ENCODE measurements at places on chromosomes 2 and 18.

DNA sequence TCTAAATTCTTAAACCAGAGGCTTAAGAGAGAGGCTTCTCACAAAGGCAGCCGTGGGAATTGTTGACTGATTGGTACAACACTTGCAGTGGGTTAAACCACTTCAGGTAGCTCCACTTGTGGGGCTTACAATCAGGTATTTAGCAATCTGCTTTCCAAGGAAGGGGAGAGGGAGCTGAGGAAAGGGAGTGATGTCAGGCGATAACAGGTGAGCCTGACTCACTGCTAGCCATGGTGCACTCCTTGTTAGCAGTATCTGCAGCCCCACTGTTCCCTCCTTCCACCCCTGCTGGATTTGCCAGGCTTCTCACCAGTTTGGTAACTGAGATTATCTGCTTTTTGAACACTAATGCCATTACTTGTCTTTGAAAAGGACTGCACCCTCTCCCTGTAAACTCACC, 1056.7 kb upstream of the FANCL start:
- DNase-seq: no peak

- DNase-seq: no peak
These were observed 38.4 kb downstream of the XIRP2 start for GRCh38 chr2:166926657-166927056.

- no peak for DNase-seq
These were observed 202.7 kb downstream of the ACKR3 start for GRCh38 chr2:236772220-236772837.

DNA sequence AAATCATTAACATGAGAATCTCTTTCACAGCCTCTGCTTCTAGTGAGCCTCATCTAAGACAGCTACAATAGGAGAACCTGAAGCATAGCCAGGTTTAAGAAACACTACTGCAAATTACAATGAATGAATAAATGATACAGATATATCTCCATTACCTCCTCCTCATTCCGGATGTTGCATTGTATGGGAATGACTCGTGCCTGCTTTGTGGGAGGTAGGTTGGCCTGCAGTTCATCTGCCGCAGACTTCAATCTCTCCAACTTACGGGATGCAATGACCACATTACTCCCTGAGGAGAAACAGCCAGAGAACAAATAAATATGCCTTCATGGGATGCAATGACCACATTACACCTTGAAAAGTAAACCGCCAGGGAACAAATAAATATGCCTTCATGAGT, 15.4 kb downstream of the PECR start:
- DNase-seq: no peak

- DNase-seq: no peak
These were observed 12.5 kb downstream of the CAPN14 start for GRCh38 chr2:31204783-31205182.

DNA sequence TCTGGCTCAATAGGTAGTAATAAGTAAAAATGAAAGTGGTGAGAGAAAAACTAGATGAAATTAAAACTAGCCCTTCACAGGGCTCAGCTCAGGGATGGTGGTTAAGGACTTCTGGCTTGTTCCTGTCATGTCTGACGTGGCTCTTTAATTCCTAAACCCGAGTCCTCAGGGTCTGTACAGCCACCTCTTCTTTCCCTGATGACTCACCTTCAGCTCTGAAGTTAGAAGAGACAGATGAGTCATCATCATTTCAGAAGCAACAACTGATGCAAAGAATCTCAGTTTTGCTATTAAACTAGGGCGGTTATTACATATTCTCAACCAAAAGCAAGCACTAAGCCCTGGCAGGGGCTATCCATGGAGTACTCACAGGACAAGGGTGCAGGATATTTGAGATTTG, 24.0 kb upstream of the ITGB6 start:
- DNase-seq: peak; percentile 18

- DNase-seq: no peak
These were observed 512.4 kb upstream of the ID2 start for GRCh38 chr2:8169443-8169842.

DNA sequence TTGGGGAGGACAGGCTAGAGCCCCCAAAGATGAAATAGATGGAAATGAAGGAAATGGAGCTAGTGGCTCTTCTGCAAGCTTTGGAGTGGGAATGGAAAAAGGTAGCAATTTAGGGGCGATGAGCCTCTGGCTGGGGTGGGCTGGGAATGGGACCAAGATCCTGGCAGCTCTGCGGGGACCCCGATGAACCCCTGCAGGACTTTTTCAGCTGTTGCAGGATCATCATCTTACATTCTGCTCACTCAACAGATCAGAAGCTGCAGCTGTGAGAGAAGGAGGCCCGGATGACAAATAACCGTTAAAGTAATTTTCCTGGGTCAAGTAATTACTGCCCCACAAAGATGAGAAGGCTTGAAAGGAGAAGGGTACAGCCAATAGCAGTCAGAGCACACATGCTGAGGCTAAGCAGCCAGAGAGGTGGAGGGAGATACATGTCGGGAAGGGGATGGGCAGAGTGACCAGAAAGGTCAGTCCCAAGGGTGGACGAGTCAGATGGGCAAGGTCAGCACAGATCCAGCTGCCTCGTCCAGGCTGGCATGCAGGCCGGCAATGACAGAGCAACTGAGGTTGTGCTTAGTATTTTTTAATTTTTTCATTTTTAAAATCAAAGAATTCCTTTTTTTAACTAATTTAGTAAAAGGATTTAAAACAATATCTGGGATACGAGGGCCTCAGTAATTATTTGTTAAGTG, 245.0 kb upstream of the RAB6C start:
- no peak for DNase-seq

GRCh38 chr2:192390401-192390800, 195.7 kb upstream of the TMEFF2 start:
- DNase-seq: no peak

DNA sequence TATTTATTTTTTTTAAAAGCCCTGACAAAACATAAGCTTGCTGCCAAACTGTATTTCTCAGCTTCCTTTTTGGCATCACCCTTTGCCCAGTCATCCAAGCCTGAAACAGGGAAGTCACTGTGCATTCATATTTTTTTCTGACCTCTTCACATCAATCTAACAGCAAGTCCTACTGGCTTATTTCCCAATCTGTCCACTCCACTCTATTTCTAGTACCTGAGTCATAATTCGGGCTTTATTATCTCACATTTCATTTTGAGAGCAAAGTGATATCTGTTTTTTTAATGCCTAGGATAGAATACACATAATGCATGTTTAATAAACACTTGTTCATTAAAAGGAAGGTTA, 5.1 kb downstream of the HNMT start:
- no peak for DNase-seq

Data from Kasumi-1 (cell line).